ENCODE measurements at places on chromosomes 7 and 10. TPM values are rescaled to one million over a fixed set of nuclear protein-coding genes. Genes with fewer than 3 reads are reported as not detected.

DNA sequence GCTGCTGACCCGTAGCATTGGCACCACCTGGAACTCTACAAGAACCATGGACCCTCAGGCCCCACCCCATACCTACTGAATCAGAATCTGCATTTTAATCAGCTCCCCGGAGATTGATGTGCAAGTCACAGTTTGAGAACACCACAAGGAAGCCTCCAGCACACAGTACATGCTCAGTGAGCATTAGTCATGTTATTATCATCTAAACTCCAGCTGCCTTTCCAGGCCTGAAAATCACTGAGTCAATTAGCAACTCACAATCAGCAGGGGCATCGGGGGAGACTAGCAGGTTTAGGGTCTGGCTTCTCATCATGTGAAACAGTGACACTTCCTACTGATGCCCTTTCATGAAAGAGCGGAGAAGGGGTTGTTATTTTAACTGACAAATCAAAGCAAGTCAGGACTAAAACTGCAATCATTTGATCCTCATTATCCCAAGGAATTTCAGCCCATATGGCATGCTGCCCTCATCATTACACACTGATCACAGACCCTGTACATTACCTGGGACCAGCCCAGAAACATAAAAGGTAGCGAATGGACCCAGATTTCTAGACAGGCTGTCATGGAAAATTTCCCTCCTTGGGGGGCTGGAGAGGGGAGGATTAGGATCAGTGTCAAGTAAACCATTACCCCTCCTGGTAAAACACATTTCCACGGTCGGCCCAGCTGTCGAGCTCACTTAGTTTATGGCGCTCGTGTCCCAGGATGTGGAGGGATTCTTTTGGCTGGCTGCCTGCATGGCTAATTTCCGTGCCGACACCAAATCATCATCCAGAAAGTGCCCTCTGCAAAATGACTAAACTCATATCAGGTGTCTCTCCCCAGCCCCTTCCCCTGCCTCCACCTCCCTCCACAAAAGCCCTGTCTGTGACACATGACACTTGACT, 122.8 kb downstream of the PRLHR start:
- H3K4me3 ChIP-seq, result no peak overlapping the region
- no peaks in the 10 kb centered on the region for H3K4me1 ChIP-seq
- no peaks in the 10 kb centered on the region for H3K36me3 ChIP-seq
- DNase-seq, result no peak
- no peaks in the 10 kb centered on the region for H3K27me3 ChIP-seq

DNA sequence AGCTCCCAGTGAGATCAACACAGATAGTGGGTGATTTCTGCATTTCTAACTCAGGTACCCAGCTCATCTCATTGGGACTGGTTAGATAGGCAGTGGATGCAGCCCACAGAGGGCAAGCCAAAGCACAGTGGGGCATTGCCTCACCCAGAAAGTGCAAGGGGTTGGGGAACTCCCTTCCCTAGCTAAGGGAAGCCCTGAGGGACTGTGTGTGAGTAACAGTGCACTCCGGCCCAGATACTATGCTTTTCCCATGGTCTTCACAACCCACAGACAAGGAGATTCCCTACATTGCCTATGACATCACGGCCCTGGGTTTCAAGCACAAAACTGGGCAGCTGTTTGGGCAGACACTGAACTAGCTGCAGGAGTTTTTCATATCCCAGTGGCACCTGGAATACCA, 62.8 kb downstream of the PPP1R3A start:
- no peaks in the 10 kb centered on the region for H3K27me3 ChIP-seq
- H3K36me3 ChIP-seq, result no peaks in the 10 kb centered on the region
- H3K27ac ChIP-seq, result no peak overlapping the region

DNA sequence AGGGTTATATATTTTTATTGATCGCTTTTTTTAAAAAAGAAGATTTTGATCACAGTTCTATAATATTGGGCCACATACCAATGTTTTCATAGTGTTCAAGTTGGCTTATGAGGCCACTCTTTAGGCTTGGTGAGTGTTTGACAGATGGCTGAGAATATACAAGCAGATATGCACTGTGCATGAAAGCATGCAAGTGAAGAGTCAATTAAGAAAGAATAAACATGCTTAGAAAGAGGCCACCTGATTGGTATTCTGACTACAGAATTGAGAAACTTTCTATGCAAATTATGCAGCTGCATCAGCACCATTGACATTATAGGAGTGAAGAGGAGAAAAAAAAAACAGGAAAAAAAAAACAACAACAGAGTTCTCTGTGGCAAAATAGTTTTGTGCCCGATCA, 39.9 kb downstream of the CABCOCO1 start:
- peaks cover 5% of the 10 kb centered on the region for H3K27me3 ChIP-seq
- no peaks in the 10 kb centered on the region for H3K36me3 ChIP-seq
- DNase-seq, result no peak
- no peak overlapping the region for H3K27ac ChIP-seq
- no peaks in the 10 kb centered on the region for H3K4me1 ChIP-seq
- H3K4me3 ChIP-seq, result no peak overlapping the region

DNA sequence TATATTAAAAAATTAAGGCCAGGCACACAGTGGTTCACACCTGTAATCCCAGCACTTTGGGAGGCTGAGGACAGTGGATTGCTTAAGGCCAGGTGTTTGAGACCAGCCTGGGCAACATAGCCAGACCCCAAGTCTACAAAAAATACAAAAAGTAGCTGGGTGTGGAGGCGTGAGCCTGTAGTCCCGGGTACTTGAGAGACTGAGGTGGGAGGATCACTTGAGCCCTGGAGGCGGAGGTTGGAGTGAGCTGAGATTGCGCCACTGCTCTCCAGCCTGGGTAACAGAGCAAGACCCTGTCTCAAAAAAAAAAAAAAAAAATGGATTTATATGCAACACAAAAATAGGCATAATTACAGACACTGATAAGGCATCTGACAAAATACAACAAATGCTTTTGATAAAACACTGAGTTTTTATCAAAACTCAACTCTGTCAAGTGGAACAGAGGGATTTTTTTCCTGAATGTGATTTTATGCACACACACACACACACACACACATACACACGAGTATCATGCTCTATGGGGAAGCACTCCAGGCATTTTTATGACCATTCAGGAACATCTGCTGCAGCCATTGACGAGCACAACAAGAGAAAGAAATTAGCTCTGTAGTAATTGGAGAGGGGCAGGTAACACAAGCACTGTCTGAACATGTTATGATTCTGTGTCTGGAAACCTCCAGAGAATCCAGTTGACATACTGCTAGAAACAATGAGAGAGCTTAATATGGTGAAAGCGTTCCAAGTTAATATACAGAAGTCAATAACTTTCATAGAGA, 193.1 kb downstream of the WDR37 start:
- no peaks in the 10 kb centered on the region for H3K36me3 ChIP-seq
- DNase-seq, result no peak
- peaks cover 7% of the 10 kb centered on the region for H3K4me1 ChIP-seq
- H3K27ac ChIP-seq, result no peak overlapping the region

- H3K27me3 ChIP-seq, result no peaks in the 10 kb centered on the region
- H3K4me1 ChIP-seq, result peaks cover 23% of the 10 kb centered on the region
- no peak for DNase-seq
- H3K36me3 ChIP-seq, result peaks cover 15% of the 10 kb centered on the region
- H3K4me3 ChIP-seq, result no peak overlapping the region
Measured at GRCh38 chr7:66576646-66577045, 52.0 kb upstream of the KCTD7 start.

GRCh38 chr10:92238586-92239098, 52.2 kb downstream of the CPEB3 start:
- H3K27ac ChIP-seq, result no peak overlapping the region
- H3K36me3 ChIP-seq, result no peaks in the 10 kb centered on the region
- H3K27me3 ChIP-seq, result no peaks in the 10 kb centered on the region

DNA sequence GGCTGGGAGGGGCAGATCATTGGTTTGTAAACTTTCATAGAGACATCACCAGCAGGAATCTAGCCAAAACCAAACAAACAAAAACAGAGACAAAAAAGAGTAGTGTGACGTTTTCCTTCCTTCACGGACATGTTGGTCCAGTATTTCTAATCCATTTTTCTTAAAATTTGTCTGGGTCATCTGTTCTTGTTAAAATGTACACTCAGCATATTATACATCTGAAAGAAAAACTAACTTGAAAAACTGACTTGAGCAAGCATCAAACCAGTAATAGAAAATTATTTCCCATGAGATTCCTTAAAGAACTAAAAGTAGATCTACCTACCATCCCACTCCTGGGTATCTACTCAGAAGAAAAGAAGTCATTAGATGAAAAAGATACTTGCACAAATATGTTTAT, 164.2 kb downstream of the KLF6 start:
- H3K27me3 ChIP-seq, result no peaks in the 10 kb centered on the region
- H3K4me1 ChIP-seq, result peaks cover 13% of the 10 kb centered on the region
- H3K27ac ChIP-seq, result no peak overlapping the region
- no peak for DNase-seq
- H3K36me3 ChIP-seq, result no peaks in the 10 kb centered on the region
- no peak overlapping the region for H3K4me3 ChIP-seq

DNA sequence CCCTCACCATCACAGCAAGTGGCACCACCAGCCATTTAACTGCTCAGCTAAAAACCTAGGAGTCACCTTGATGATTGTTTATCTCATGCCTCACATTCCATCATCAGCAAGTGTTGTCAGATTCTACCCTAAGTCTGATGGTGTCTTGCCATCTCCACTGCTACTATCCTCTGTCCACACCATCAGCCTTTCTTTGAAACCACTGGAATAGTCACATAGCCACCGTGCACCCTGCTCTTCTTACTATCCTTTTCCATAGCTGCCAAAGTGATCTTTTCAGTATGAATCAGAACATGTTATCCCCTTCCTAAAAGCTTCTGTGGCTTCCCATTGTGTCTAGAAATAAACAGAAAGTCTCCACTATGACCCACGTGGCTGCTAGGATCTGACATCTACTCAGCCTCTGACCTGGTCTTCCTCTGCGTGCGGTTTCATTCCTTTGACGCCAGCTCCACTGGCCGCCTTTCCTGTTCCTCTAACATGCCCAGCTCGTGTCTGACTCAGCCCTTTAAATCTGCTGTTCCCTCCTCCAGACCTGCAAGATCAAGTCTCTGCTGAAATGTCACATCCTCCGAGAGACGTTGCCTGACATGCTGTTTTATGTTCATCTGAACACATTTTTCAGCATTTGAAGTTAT, 16.5 kb upstream of the CHN2 start:
- no peaks in the 10 kb centered on the region for H3K36me3 ChIP-seq
- no peaks in the 10 kb centered on the region for H3K4me1 ChIP-seq
- H3K27ac ChIP-seq, result no peak overlapping the region
- no peak overlapping the region for H3K4me3 ChIP-seq
- no peaks in the 10 kb centered on the region for H3K27me3 ChIP-seq
- DNase-seq, result no peak

DNA sequence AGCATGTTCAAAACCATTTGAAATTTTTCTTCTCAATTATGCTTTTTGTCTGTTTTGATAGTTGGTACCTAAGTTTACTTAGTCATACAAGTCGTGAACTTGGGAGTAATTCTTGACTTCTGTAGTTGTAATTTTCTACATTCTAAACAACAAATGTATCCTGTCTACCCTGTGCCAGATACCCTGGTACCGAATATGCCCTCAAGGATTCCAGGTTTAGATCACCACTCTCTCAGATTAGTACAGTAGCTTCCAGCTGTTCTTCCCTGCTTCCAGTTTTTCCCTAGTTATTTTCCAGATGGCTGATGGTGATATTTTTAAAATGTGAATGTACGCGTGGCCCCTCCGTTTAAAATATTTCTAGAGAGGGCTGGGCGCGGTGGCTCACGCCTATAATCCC, 6.5 kb downstream of the STAM start:
- H3K4me3 ChIP-seq, result no peak overlapping the region
- no peak for DNase-seq
- no peaks in the 10 kb centered on the region for H3K36me3 ChIP-seq
- peak overlapping the region; percentile 22 for H3K27ac ChIP-seq
- peaks cover 82% of the 10 kb centered on the region for H3K4me1 ChIP-seq

Gene JCAD
- total RNA-seq, result not detected

Gene OR2A1
- total RNA-seq, result not detected

Gene TWNK
- 11.5 TPM for total RNA-seq

Gene CALN1
- total RNA-seq, result not detected

Gene MBL2
- not detected for total RNA-seq

Data from CD4-positive, alpha-beta memory T cell (primary cell).